ENCODE measurements at places on chromosomes 5 and 9.

DNA sequence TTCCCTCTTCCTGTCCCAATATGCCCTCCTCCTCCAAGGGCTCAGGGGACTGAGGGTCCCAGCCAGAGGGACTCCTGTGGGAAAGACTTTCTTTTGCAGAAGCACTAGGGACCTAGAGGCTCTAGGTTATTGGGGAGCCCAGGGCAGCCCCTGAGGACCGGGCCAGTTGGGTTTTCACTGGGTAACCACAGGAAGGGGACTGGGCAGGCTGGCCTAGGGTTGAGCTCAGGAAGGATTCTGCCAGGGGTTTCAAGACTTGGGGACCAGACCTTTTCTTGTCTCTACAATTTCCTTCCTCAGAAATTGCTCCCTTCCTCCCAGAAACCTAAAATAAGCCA lies 24.4 kb upstream of the HMCN2 start:
- no peak for DNase-seq

GRCh38 chr5:142280066-142281007 lies 44.5 kb downstream of the SPRY4 start:
- no peak for DNase-seq

- DNase-seq: no peak
Measured at GRCh38 chr9:76926324-76926741, 20.4 kb upstream of the PRUNE2 start.

DNA sequence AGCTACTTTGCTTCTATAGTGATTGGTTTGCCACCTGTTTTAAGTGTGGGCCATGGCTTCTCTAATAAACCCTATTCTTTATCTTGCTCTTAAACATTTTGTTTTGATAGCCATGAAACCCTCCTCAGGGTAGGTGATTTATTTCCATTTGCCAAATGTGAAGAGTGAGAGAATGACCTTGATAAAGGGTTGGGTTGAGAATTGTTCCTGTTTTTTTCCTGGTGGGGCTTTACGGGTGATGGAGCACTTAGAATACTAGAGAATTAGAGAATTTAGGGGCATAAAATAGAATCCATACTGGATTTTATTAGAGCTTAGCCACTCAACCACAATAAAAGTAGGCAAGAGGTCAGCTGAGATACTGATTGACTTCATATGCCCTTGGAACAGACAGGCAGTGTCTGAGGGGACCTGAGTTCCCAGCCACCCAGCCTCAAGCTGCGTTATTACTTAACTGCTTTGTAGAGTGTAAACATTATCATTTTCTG lies 68.9 kb downstream of the COMMD10 start:
- DNase-seq: no peak

DNA sequence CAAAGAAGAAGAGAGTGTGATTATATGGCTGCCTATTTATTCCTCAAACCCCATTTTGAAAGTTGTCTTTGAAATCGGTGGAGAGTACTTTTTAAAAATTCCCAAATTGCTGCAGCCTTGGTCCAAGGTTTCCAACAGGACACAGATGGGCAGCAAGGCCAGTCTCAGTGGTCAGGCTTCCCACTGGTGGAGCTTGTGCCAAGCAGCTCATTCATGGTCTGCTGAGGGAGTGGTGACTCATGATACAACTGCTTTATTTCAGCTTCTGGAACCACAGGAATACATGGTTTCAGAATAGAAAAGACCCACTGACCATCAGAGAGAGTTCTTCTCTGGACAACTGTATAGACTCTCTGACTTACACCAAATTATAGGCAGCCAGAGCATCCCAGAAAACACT lies 673.1 kb upstream of the KLF4 start:
- DNase-seq: no peak

- DNase-seq: no peak
Measured at GRCh38 chr5:174514983-174515394, 209.4 kb upstream of the MSX2 start.

DNA sequence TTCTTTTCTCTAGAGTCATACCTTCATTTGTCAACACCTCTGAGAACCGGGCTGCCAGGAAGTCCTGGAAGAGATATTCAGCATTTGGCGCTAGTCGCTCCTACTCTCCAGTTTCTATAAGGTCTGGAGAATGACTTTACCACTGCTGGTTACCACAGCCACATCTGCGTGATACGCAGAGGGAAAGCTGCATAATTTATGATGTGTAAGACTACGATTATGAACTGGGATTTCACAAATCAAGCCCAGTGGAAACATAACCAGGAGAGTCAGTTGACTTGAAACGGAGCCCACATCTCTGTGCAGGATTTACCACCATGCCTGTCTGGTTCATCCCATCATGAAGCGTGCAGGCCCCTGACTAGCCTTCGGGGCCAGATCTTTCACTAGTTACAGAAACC lies 72.6 kb downstream of the FGF1 start:
- DNase-seq: no peak

DNA sequence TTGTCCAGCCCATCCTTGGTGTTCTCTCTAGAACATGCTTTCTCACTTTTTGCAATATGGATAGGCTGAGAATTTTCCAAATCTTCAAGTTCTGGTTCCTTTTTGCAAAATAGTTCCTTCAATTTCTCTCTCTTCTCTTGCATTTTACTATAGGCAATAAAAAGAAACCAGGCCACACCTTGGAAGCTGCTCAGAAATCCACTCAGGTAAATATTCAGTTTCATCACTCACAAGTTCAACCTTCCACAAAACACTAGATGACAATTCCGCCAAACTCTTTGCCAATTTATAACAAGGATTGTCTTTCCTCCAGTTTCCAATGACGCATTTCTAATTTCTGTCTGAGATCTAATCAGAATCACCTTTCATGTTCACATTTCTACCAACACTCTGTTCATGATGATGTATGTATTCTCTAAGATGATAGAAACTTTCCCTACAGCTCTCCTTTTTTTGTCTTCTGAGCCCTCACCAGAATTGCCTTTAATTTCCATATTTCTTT lies 204.2 kb upstream of the PIK3R1 start:
- DNase-seq: no peak

All from common myeloid progenitor, CD34-positive (primary cell).